ENCODE measurements at places on chromosomes 3 and 15.
A peak's percentile ranks its signal among the peaks of the same experiment; 100 is the strongest.

DNA sequence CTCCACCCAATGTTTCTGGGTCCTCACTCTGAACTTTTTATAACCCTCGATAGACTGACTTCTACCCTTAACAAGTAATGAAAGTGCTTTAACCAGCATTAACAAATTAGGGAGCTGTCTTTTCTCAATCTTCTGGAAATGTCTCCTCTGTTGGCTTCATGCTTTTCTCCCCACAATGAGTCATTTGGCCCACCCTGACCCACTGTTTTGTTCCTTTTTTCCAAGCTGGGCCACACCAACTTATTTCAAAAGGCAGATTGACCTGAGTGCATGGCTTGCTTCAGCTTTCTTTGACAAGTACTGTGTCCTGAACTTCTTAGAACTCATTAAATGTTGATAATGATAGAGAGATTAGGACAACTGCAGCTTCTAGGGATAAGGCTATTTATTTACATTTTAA is 199.6 kb upstream of the SEMA6D start:
- peak; percentile 42 for DNase-seq

DNA sequence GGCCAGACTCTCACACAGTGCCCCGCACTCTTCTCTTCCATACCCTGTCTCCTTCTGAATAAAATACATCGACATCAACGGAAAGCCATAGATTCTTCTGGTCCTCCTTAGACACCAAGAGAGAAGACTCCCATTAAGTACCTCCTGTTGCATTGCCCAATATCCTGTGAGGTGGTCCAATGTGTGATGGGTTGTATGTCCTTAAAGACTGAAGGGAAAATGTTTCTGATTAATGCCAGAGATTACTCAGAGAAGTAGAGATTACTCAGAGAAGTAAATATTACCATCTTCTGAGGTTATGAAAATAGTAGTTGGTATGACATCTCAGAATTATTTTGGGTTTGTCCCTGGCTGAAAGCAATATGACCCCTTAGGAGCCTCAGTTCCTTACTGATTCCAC is 60.8 kb upstream of the GALNT15 start:
- DNase-seq, result no peak

GRCh38 chr3:124292329-124292728 is 300.4 kb upstream of the ROPN1 start:
- DNase-seq, result no peak

DNA sequence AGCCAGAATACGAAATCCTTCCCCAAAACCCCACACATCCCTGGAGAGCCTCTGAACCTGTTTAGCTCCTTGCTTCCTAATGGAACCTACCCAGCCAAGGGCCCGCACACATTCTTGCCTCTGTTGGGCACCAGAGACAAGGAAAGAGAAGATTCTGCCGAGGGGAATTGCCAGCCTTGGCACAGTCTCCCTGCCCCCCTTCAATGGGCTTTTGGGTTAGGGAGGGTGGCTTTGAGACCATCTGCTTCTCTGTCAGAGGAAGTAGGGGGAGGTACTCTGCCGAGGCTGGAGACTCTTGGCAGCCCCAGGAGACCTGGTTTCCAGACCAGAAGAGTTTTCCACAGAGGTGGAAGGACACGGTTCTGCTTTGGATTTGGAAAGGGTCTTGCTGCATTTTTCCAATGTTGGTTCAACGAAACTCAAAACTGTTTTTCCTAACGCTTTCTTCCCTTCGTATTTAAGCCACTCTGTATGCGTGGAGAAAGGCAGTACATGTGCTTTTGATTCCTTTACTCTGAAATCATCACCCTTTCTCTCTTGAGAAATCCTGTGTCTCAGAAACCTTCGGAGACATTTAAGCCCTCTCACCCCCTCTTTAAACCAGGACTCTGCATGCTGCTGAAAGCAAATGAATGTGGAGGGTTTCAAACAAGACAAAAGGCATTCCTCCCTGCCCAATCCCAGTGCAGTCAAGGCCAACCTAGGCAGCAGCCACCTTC is 78.8 kb upstream of the PRR23C start:
- DNase-seq, result no peak

- peak; percentile 90 for DNase-seq
Measured at GRCh38 chr15:38128341-38128781, 124.3 kb upstream of the SPRED1 start.

- no peak for DNase-seq
Measured at GRCh38 chr3:13686367-13687160, 137.6 kb downstream of the FBLN2 start.

GRCh38 chr15:59532770-59533379 is 78.7 kb upstream of the GCNT3 start:
- peak; percentile 82 for DNase-seq

- no peak for DNase-seq
Measured at GRCh38 chr3:184761075-184761841, 49.4 kb upstream of the MAGEF1 start.

DNA sequence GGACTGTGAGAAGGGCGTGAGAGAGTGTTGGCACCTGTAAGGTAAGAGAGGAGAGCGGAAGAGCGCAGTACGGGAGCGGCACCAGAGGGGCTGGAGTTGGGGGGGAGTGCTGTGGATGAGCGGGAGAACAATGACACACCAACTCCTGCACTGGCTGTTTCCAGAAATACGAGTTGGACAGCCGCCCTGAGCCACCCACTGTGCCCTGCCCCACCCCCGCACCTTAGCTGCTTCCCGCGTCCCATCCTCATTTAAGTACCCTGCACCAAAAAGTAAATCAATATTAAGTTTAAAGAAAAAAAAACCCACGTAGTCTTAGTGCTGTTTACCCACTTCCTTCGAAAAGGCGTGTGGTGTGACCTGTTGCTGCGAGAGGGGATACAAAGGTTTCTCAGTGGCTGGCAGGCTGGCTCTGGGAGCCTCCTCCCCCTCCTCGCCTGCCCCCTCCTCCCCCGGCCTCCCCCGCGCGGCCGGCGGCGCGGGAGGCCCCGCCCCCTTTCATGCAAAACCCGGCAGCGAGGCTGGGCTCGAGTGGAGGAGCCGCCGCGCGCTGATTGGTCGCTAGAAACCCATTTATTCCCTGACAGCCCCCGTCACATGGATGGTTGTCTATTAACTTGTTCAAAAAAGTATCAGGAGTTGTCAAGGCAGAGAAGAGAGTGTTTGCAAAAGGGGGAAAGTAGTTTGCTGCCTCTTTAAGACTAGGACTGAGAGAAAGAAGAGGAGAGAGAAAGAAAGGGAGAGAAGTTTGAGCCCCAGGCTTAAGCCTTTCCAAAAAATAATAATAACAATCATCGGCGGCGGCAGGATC is at the start of gene SOX2:
TSS of gene SOX2 (plus strand) at position 601 of the 811 bp plus-strand sequence. CDS start 436 bp downstream, outside the sequence.
- DNase-seq, result no peak

- no peak for DNase-seq
Measured at GRCh38 chr3:151581035-151581434, 120.2 kb upstream of the IGSF10 start.

- peak; percentile 35 for DNase-seq
Measured at GRCh38 chr3:152322756-152323155, 54.0 kb downstream of the MBNL1 start.

- peak; percentile 61 for DNase-seq
Measured at GRCh38 chr3:100073714-100074307, 40.5 kb downstream of the FILIP1L start.

- DNase-seq, result peak; percentile 30
Measured at GRCh38 chr3:183038757-183039156, 58.4 kb upstream of the DCUN1D1 start.

GRCh38 chr3:16484216-16484615 is 29.3 kb downstream of the RFTN1 start:
- DNase-seq, result no peak

- no peak for DNase-seq
Measured at GRCh38 chr15:60213377-60214000, 184.3 kb downstream of the ANXA2 start.

DNA sequence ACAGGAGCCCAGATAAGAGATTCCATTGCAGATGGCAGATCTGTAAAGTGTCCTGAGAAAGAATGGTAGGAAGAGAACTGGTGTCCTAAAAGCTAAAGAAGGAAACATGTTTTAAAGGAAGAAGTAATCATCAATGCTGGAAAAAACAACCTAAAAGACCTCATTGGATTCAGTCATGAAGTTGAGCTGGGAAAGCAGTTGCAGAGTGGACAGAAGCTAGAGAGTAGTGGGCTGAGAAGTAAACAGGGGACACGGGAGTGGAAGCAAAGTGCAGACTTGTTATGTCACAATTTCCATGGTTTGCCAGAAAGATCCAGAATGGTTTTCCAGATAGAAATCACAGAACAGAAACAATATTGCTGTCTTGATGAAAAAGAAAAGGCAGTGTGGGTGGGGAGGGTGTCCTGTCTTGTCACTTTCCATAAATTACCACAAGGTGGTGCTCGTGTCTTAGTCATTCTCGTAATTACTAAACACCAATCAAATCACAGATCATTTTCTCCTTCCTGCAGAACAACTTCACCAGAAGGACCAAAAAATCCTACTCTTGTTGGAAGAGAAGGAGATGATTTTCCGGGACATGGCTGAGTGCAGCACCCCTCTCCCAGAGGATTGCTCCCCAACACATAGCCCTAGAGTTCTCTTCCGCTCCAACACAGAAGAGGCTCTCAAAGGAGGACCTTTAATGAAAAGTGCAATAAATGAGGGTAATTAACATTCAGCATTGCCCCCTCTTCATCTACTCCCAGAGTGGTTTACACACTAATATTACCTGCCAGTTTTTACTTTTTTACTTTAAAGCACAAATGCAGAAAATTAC is 64.5 kb downstream of the KLHL25 start:
- peak; percentile 69 for DNase-seq

Measured in suppressor macrophage (primary cell).